Naive thymus-derived CD8-positive, alpha-beta T cell (primary cell): ENCODE measurements at places on chromosomes 5 and 9.
A peak's percentile ranks its signal among the peaks of the same experiment; 100 is the strongest.

DNA sequence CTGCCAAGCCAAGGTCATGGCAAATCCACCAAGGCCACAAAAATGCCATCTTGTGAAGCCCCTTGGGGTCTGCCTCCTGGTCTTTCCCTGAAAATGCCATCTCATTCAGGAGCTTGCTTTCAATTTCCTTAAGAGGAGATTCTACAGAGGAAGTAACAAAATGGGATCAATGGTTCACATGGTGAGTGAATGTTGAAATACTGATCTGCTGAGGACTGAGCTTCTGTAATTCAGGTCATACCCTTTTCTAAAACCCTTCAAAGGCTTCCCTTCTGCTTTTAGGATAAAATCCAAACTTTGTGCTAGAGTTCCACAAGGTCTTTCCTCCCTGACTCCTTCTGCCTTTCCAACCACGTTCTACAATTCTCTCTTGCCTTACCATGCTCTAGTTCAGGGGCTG lies 24.7 kb upstream of the NR3C1 start:
- DNase-seq = no peak

DNA sequence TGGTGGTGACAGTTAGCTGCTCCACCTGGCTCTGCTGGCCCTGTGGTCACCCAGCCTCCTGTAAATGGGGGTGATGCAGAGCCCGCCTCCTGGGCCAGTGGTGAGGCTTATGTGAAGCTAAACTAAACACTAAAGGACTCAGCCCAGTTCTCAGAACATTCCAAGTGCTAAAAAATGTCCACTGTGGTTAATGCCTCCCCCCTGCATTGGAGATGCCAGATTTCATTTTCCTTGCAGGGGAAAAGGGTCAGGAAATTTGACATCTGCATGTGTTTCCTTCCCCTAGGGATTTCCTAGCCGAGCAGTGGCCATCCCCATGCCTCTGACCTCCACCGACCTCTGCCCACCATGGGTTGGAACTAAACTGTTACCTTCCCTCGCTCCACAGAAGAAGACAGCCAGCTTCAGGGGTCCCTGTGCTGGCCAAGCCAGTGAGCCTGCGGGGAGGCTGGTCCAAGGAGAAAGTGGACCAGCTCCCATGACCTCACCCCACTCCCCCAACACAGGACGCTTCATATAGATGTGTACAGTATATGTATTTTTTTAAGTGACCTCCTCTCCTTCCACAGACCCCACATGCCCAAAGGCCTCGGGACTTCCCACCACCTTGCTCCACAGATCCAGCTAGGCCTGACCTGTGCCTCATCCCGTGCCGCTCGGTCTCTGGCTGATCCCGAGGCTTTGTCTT lies 13.0 kb downstream of the CD74 start:
- no peak for DNase-seq

DNA sequence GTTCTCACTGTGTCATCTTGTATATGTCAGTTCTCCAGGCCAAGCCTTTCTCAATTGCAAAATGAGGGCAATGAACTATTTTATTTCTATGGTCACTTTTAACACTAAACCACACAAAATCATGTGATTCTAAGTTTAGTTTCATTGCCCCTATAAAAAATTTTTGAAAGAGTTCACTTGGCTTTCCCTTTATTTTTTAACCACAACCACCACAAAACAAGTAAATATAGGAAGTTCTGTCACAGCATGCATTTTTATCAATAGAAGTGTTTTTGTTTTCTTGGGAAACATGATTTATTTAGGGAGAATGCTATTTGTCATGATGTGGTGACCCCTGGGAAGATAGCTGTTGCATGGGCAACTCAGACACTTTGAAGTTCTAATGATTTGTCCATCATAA lies 169.1 kb downstream of the CSNK1G3 start:
- DNase-seq = no peak

DNA sequence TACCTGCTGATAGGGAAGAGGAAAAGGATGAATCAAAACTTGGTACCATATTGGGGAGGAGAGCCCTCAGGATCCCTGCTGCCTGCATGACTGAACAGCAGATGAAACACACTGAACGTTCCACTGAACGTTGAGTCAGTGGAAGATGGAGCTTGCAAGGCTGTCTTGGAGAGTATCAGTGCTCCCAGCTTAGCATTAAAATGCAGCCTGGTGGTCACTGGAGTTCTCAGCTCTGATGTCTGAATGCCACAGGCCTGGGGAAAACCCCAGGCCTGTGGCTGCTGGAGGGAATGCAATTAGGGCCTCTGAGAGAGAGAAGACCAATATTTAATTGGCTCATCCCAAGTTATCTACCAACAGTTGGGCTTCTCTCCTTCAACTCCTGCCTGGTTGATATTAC lies 54.5 kb downstream of the PDE4D start:
- no peak for DNase-seq

DNA sequence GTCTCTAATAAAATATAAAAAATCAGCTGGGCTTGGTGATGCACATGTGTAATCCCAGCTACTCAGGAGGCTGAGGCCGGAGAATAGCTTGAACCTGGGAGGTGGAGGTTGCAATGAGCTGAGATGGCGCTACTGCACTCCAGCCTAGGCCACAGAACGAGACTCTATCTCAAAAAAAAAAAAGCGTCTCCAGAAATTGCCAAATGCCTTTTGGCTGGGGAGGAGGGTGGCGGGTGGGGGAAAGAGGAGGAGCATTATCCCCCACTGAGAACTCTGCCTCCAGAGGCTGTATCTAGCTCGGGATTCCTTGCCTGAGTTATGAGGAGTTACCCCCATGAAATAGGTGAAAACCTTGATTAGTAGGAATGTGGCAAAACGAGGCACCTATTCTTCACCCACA lies 4.8 kb downstream of the ROPN1L start:
- no peak for DNase-seq

- no peak for DNase-seq
Observed at GRCh38 chr5:16713386-16713928, 96.7 kb upstream of the RETREG1 start.

GRCh38 chr5:3362606-3362910 lies 233.1 kb upstream of the IRX1 start:
- DNase-seq = no peak

- DNase-seq = no peak
Observed at GRCh38 chr5:95838556-95838955, 16.0 kb upstream of the GLRX start.

GRCh38 chr5:155044591-155044990 lies 31.0 kb downstream of the KIF4B start:
- DNase-seq = no peak

- DNase-seq = no peak
Observed at GRCh38 chr9:109912726-109913460, 132.9 kb downstream of the PALM2AKAP2 start.

GRCh38 chr5:17312358-17312757 lies 94.9 kb downstream of the BASP1 start:
- DNase-seq = no peak

- no peak for DNase-seq
Observed at GRCh38 chr9:10875752-10876151, 262.9 kb upstream of the PTPRD start.

DNA sequence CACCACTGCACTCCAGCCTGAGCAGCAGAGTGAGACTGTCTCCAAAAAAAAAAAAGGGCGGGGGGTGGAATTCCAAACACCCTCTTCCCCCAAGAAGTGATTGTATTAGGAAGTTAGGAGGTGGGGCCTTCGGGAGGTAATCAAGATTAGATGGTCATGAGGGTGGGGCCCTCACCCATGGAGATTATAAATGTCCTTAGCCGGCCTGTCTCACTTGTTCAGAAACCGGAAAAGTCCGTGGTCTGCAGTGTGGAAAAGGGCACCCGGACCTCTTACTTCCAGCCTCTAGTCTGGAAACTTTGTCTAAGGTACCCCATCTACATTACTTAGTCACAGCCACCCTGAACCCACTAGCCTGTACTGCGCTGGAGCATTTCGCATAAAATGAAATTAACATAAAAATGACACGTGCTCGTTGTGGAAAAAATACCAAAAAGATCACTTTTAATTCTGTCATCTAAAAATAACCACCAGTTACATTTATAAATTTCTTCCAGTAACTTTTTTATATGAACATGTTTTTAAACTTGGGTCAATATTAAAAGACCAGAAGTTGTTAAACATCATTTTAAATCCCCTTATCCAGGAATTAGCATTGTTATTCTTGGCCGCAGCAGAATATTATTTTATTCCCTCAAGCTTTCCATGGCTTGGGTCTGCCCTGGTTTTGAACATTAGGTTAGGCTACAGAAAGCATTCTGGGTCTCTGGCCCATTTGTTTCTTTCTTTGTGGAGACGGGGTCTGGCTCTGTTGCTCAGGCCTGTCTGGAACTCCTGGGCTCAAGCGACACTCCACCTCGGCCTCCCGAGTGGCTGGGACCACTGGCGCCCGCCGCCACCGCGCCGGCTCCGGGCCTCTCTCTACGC lies 1.2 kb upstream of the CKS2 start:
- DNase-seq = no peak

DNA sequence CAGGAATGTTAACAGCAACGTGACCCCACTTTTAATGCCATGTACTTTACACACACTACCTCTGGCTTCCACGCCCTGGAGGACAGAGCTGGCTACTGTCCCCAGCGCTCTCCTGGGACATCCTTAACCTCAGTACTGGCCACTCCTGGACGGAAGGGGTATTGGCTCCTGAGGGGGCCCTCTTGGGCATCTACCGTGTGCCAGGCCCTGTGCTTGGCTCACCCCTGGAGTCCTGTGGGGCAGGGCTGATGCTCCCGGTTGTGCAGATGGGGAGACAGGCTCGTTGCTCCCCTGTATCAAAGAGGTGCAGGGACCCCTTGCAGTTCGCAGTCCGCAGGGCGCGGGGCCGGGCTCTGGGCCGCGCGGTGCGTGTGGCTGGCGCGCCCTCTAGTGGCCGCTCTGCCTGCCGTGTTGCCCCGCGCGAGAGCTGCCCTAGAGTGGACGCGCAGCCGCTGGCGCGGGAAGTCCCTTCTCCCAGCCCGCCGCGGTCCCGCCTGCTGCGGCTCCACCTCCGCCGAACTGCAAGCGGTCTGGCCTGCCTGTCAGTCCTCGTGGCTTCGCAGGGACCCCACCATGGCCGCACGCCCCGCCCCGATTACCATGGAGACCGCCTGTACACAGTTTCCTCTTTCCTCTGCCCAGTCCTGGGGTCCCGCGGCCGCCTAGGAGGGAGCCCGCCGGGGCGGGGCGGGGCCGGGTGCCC lies at the start of gene WDR38:
TSS of gene WDR38 (plus strand) at position 632 of the 703 bp plus-strand sequence. CDS start 72 bp downstream, outside the sequence.
- DNase-seq = peak; percentile 70

GRCh38 chr5:14219800-14220512 lies 76.8 kb downstream of the TRIO start:
- DNase-seq = no peak

- DNase-seq = peak; percentile 16
Observed at GRCh38 chr5:126851501-126852011, 74.6 kb downstream of the LMNB1 start.

DNA sequence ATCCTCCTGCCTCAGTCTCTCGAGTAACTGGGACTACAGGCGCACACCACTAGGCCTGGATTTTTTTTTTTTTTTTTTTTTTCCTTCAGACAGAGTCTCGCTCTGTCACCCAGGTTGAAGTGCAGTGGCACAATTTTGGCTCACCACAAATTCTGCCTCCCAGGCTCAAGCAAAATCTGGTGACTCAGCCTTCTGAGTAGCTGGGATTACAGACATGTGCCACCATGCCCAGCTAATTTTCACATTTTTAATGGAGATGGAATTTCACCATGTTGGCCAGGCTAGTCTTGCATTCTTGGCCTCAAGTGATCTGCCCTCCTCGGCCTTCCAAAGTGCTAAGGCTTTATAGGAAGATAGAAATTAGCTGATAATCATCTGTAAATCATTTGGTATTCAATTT lies 43.9 kb downstream of the NSA2 start:
- no peak for DNase-seq

DNA sequence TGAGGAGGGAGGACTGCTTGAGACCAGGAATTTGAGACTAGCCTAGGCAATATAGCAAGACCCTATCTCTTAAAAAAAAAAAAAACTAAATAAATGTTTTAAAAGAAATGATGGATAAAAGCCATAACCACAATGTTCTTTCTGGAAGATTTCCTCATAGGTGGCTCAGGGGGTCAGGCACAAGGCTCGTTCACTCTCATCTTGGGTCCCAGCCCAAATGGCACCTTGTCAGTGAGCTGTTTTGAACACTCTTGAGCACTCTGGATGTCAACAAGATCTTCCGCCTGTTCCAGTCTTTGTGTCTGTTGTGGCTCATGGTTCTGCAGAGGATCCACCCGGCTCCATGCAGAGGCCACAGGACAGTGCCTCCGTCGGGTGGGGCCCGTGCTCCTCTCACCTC lies 35.7 kb upstream of the LMX1B start:
- no peak for DNase-seq

- no peak for DNase-seq
Observed at GRCh38 chr9:114187827-114188226, 32.5 kb downstream of the COL27A1 start.

DNA sequence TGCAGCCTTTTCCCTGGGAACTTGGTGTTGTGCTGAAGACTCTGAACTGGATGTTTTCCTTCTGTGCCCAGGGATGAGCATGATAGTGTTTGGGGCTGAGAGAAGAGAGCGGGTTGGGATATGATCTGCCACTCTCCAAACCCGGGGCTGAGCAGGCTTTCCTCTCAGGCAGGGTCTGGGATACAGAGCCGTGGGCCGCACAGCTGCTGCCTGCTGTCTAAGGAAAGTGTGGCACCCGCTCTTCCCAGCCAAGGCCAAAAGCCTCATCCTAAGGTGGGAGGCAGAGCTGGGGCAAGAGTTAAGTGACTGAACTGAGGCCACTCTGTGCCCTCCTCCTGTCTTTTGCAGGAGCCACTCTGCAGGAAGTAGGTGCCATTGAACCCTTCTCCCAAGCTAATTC lies 83.6 kb upstream of the PITX1 start:
- DNase-seq = no peak

DNA sequence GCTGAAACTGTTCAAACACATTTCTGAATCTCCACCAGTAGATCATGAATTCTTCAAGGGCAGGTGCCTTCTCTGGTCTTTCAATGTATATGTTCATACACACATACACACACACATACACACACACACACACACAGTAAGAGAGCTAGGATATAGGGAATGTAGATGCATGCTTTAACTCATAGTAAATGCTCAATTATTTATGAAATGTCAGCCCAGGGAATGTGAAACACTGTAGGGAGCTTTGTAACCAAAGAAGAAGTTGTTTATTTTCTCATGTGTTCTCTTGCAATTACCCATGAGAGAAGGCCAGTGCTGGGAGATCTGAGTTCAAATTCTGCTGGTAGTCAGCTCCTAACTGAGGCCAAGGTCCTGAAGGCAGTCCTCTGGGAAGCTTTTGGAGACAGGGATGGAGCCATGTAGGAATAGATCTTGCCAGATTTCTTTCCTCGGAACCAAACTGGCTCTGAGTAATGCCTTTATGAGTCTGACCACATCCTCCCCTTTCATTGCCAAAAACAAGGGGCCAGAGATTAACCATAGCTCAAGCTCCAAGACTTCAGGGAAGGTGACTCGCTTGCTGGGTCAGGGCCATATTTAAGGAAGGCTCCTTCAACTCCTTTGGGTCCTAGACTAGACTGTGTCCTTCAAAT lies 487.0 kb upstream of the TNC start:
- no peak for DNase-seq

- DNase-seq = peak; percentile 73
Observed at GRCh38 chr5:113294311-113295110, 140.3 kb downstream of the TSSK1B start.

- DNase-seq = peak; percentile 83
Observed at GRCh38 chr9:104968025-104968982, 40.3 kb upstream of the ABCA1 start.

- DNase-seq = no peak
Observed at GRCh38 chr5:170843870-170844269, 17.9 kb upstream of the RANBP17 start.
